ENCODE measurements at places on chromosomes 5 and 9.

- no peak overlapping the region for H3K4me3 ChIP-seq
- no peaks in the 10 kb centered on the region for H3K27me3 ChIP-seq
- no peak for DNase-seq
- H3K4me1 ChIP-seq, result no peaks in the 10 kb centered on the region
These were observed 163.1 kb downstream of the PAX5 start for GRCh38 chr9:36870960-36871359.

GRCh38 chr9:33852216-33852826 lies 35.4 kb downstream of the UBE2R2 start:
- peak; percentile 33 for DNase-seq
- peaks cover 8% of the 10 kb centered on the region for H3K4me1 ChIP-seq
- no peaks in the 10 kb centered on the region for H3K27me3 ChIP-seq
- H3K4me3 ChIP-seq, result no peak overlapping the region
- no peaks in the 10 kb centered on the region for H3K36me3 ChIP-seq
- H3K27ac ChIP-seq, result no peak overlapping the region

DNA sequence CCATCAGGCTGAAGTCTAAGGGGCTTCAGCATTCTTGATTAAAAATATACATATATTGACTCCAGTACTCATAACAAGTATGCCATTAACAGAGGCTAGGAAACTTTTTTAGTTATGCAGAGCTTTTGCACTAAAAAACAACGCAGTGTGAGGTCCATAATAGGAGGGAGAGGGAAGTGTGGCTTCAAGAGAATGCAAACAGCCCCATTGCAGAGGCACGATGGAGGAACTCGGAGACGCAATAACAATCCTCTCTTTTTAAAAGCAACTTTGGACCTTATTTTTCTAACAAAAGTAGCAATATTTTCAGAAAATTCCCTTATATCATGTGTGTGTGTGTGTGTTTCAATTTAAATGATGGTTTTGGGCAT lies 150.0 kb upstream of the PTCH1 start:
- H3K27ac ChIP-seq, result no peak overlapping the region
- H3K4me1 ChIP-seq, result no peaks in the 10 kb centered on the region
- H3K36me3 ChIP-seq, result no peaks in the 10 kb centered on the region
- H3K27me3 ChIP-seq, result no peaks in the 10 kb centered on the region

DNA sequence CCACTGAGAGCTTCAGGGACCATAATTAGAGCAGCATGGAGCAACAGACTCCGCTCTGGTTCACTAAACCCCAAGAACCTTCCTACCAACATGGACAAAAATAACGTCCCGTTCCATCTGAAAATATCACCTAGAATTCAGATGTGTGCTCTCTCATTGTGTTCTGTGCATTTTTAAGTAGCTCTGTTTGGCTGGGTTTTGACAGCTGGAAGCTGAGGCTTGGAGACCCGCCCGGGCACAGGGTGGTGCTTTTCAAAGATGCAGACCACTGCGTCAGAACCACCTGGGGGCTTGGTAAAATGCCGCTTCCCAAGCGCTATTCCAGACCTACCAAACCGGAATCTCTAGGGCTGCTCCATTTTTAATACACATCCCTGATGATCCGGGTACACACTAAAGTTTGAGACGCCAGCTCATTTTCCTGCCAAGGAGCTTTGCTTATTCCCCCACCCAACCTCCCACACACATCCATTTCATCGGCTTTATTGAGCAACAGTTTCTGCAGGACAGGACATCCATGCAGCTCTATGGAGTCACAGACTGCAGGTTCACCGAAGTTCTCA lies 104.8 kb downstream of the GABBR2 start:
- H3K4me1 ChIP-seq, result no peaks in the 10 kb centered on the region
- H3K4me3 ChIP-seq, result no peak overlapping the region
- no peak for DNase-seq
- H3K27me3 ChIP-seq, result no peaks in the 10 kb centered on the region
- H3K36me3 ChIP-seq, result no peaks in the 10 kb centered on the region

DNA sequence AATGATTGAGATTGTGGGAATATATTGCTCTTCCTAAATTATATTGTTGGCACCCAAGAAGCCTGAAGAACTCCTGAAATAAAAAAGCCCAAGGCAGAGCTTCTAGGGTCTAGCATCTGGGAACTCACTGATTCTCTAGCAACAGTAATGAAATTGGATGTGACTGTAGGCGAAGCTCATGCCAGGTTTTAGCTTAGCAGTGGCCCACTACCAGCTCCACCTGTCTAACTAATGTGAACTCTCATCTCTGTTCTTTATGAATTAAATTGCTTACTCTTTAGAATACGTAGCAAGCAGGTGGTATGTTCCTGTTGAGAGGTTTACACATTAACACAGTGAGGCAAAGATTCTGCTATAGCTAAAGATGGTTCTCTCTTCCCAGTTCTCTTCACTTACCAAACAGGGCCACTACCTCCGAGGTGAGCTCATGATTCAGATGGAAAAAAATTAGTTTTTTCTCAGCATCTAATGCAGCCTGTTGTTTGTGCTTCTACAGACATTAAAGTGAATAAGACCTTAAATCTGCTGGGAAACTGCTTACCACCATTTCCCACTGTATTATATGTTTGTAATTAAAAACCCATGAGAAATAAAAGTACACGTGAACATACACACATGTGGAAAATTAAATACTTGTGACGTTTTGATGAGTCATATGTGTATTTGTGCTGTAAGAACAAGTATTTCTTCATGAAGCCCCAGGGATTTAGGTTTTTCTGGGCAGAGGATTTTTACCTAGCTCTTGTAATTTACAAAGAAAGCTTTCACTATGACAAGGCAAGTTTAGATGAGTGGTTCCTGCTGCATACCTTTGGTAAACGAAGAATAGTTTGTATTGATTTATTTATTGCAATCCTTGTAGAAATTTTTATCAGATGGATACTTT lies 360.1 kb downstream of the KDM4C start:
- H3K36me3 ChIP-seq, result no peaks in the 10 kb centered on the region
- no peak overlapping the region for H3K27ac ChIP-seq
- no peak for DNase-seq
- peaks cover 8% of the 10 kb centered on the region for H3K4me1 ChIP-seq

DNA sequence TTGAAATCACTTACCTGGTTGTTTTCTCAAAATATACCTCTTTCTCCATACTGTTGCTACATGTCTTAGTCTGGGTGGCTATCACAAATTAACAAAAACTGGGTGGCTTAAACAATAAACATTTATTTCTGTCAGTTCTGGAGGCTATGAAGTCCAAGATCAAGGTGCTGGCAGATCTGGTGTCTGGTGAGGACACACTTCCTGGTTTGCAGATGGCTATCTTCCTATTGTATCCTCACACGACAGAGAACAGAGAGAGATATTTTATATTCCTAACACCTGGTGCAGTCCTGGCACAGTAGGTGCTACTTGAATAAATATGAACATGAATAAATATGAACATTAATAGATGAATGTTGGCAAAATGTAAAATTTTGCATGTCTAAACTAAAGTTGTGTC lies 164.3 kb upstream of the ACOT12 start:
- H3K4me3 ChIP-seq, result no peak overlapping the region
- no peaks in the 10 kb centered on the region for H3K4me1 ChIP-seq
- no peaks in the 10 kb centered on the region for H3K36me3 ChIP-seq
- DNase-seq, result no peak
- H3K27ac ChIP-seq, result no peak overlapping the region
- no peaks in the 10 kb centered on the region for H3K27me3 ChIP-seq

- no peaks in the 10 kb centered on the region for H3K36me3 ChIP-seq
These were observed 251.8 kb downstream of the NNT start for GRCh38 chr5:43854697-43855292.

- H3K27me3 ChIP-seq, result no peaks in the 10 kb centered on the region
- no peak overlapping the region for H3K4me3 ChIP-seq
- DNase-seq, result no peak
- H3K27ac ChIP-seq, result no peak overlapping the region
- H3K4me1 ChIP-seq, result no peaks in the 10 kb centered on the region
These were observed 8.9 kb downstream of the IFNE start for GRCh38 chr9:21473236-21473635.

GRCh38 chr5:91176288-91177016 lies 206.7 kb downstream of the ARRDC3 start:
- no peaks in the 10 kb centered on the region for H3K4me1 ChIP-seq
- no peak overlapping the region for H3K4me3 ChIP-seq
- no peak overlapping the region for H3K27ac ChIP-seq
- H3K27me3 ChIP-seq, result no peaks in the 10 kb centered on the region
- no peak for DNase-seq
- H3K36me3 ChIP-seq, result no peaks in the 10 kb centered on the region

DNA sequence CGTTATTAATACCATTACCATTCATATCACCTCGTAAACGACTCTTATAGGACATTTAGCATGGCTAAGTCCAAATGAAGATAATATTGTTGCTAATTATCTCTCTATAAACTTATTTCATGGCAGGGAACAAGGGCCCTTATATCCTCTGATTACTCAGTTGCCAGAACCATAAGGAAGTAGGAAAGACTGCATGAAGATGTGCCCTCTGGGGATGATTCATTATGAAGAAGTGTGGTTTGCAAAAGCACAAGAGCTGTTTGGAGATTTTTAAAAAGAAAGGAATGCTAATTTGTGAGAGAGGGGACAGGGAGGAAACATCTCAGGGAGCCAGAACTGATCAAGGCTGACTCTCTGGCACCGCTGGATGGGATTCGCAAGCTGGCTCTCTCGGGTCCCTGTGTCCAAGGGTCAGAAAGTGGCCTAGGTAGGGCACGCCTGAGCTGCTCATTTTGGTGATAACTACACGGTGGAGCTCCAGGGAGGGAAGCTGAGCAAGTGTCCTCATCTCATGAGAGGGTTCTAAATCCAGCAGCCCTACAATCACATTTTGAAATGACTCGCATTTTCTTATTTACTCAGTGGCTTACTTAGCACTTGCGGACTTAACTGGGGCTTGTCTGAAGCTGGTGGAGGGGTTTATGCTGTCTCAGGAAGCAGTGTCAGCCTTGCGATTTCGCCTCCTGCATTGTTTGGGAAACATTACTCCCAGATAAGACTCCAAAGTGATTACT lies 136.8 kb downstream of the C5orf15 start:
- H3K27ac ChIP-seq, result no peak overlapping the region
- H3K4me1 ChIP-seq, result peaks cover 5% of the 10 kb centered on the region
- no peak for DNase-seq
- H3K36me3 ChIP-seq, result no peaks in the 10 kb centered on the region
- H3K27me3 ChIP-seq, result no peaks in the 10 kb centered on the region

- H3K27ac ChIP-seq, result no peak overlapping the region
- DNase-seq, result no peak
- no peak overlapping the region for H3K4me3 ChIP-seq
- no peaks in the 10 kb centered on the region for H3K27me3 ChIP-seq
- H3K36me3 ChIP-seq, result no peaks in the 10 kb centered on the region
- no peaks in the 10 kb centered on the region for H3K4me1 ChIP-seq
These were observed 101.0 kb downstream of the PIP5K1B start for GRCh38 chr9:68805890-68806517.

DNA sequence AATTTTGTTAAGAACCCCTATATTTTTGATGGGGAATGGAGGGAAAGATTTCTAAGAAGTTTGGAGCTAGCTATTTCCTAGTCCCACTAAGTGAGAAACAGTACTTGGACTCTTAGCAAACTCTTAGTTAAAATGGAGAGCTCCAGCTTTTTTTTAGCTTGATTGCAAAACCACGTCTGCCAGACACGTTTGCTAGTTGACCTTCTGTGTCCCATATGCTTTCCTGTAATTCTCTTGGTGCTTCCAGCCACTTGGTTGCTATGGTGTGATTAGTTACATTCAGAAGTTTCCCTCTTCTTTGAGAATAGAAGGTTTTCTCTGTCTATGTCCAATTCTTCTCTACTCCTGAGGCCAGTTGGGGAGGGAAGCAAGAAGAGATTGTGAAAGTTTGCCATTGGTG lies 417.0 kb upstream of the TLE4 start:
- no peak overlapping the region for H3K27ac ChIP-seq
- H3K4me1 ChIP-seq, result no peaks in the 10 kb centered on the region
- no peak overlapping the region for H3K4me3 ChIP-seq
- no peaks in the 10 kb centered on the region for H3K27me3 ChIP-seq

- DNase-seq, result no peak
- H3K4me1 ChIP-seq, result no peaks in the 10 kb centered on the region
- no peak overlapping the region for H3K4me3 ChIP-seq
- no peak overlapping the region for H3K27ac ChIP-seq
- H3K36me3 ChIP-seq, result no peaks in the 10 kb centered on the region
These were observed 46.6 kb downstream of the PPIP5K2 start for GRCh38 chr5:103166706-103167105.

- no peak for DNase-seq
- peaks cover 41% of the 10 kb centered on the region for H3K4me1 ChIP-seq
- peaks cover 31% of the 10 kb centered on the region for H3K36me3 ChIP-seq
These were observed 7.1 kb downstream of the CCNH start for GRCh38 chr5:87405472-87406155.

- H3K4me1 ChIP-seq, result peaks cover 5% of the 10 kb centered on the region
- H3K27me3 ChIP-seq, result no peaks in the 10 kb centered on the region
- no peak overlapping the region for H3K4me3 ChIP-seq
- DNase-seq, result no peak
- no peak overlapping the region for H3K27ac ChIP-seq
- no peaks in the 10 kb centered on the region for H3K36me3 ChIP-seq
These were observed 119.4 kb downstream of the PDE8B start for GRCh38 chr5:77329664-77330430.

- no peak overlapping the region for H3K4me3 ChIP-seq
- no peak overlapping the region for H3K27ac ChIP-seq
- no peaks in the 10 kb centered on the region for H3K27me3 ChIP-seq
- no peak for DNase-seq
- no peaks in the 10 kb centered on the region for H3K4me1 ChIP-seq
These were observed 95.9 kb downstream of the CDH9 start for GRCh38 chr5:26942481-26942880.

- no peaks in the 10 kb centered on the region for H3K4me1 ChIP-seq
- DNase-seq, result no peak
- no peak overlapping the region for H3K4me3 ChIP-seq
- H3K36me3 ChIP-seq, result no peaks in the 10 kb centered on the region
- no peaks in the 10 kb centered on the region for H3K27me3 ChIP-seq
These were observed 128.3 kb downstream of the EFNA5 start for GRCh38 chr5:107542428-107542827.

GRCh38 chr9:21413624-21414023 lies 4.7 kb downstream of the IFNA8 start:
- H3K36me3 ChIP-seq, result no peaks in the 10 kb centered on the region
- H3K27me3 ChIP-seq, result no peaks in the 10 kb centered on the region
- no peak overlapping the region for H3K4me3 ChIP-seq
- no peak for DNase-seq

GRCh38 chr9:126377536-126377935 lies 50.9 kb downstream of the MVB12B start:
- peaks cover 5% of the 10 kb centered on the region for H3K4me1 ChIP-seq
- no peak for DNase-seq
- no peaks in the 10 kb centered on the region for H3K36me3 ChIP-seq
- no peaks in the 10 kb centered on the region for H3K27me3 ChIP-seq
- H3K27ac ChIP-seq, result no peak overlapping the region
- no peak overlapping the region for H3K4me3 ChIP-seq

GRCh38 chr9:93119953-93120845 lies 13.9 kb downstream of the NINJ1 start:
- H3K4me1 ChIP-seq, result peaks cover 20% of the 10 kb centered on the region
- no peaks in the 10 kb centered on the region for H3K27me3 ChIP-seq
- peak; percentile 30 for DNase-seq
- H3K36me3 ChIP-seq, result no peaks in the 10 kb centered on the region
- peak overlapping the region; percentile 24 for H3K27ac ChIP-seq
- no peak overlapping the region for H3K4me3 ChIP-seq

All from CD8-positive, alpha-beta memory T cell (primary cell).